ENCODE measurements at places on chromosomes 13 and 19.

GRCh38 chr13:108033800-108034707 lies 181.3 kb downstream of the LIG4 start:
- no peak for DNase-seq

DNA sequence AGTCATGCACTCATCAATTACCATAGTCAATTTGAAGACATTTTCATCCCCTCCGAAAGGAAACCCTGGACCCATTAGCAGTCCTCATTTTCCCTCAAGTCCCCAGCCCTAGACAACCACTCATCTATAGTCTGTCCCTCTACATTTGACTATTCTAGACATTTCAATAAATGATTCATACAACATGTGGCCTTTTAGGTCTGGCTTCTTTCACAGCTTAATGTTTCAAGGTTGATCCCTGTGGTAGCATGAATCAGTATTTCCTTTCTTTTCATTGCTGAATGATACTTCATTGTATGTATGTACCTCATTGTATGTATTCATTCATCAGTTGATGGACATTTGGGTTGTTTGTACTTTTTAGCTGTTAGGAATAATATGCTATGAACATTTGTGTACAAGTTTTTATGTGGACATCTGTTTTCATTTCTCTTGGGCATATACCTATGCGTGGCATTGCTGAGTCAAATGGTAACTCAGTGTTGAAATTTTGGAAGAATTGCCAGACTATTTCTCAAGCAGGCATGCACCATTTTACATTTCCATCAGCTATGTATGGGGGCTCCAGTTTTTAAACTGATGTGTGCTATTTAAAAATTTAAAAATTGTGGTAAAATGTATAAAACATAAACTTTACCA lies 18.4 kb downstream of the SPATA13 start:
- DNase-seq = no peak

GRCh38 chr13:90108547-90108946 lies 1238.9 kb upstream of the MIR17HG start:
- no peak for DNase-seq

DNA sequence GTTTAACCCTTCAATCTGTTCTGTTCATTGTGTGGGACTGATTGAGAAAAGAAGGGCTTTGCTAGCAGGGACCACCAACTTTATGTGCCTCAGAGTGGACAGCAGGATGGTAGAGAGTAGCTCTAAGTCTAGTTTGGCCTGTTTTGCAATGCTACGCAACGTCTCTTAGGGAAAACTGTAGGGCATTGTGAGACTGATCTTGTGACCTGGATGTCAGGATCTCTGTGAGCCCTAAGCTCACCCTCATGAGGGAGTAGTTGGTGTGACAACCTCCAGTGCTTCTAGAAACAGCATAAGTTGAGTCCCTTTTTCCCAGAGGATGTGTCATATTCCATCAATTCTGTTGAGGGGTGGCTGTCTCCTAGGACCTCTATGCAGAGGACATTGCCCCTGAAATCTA lies 9.5 kb upstream of the ZNF543 start:
- DNase-seq = no peak

- DNase-seq = no peak
These were observed 53.6 kb upstream of the ARHGEF7 start for GRCh38 chr13:111061358-111062045.

GRCh38 chr19:5024282-5024681 lies 55.4 kb downstream of the KDM4B start:
- DNase-seq = no peak

GRCh38 chr19:5492281-5492634 lies 37.0 kb downstream of the ZNRF4 start:
- no peak for DNase-seq

GRCh38 chr13:29920025-29920643 lies 69.7 kb upstream of the UBL3 start:
- no peak for DNase-seq

GRCh38 chr19:8610041-8610935 lies at the start of gene ADAMTS10:
Gene ADAMTS10 (minus strand): TSS chr19:8610715. CDS start chr19:8605710, 5,005 bp downstream.
- DNase-seq = no peak

- DNase-seq = no peak
These were observed 339.0 kb downstream of the DCT start for GRCh38 chr13:94140511-94140910.

- DNase-seq = no peak
These were observed 12.1 kb upstream of the DACH1 start for GRCh38 chr13:71879129-71879535.

GRCh38 chr19:44745341-44745831 lies 3.1 kb upstream of the BCL3 start:
- DNase-seq = no peak

DNA sequence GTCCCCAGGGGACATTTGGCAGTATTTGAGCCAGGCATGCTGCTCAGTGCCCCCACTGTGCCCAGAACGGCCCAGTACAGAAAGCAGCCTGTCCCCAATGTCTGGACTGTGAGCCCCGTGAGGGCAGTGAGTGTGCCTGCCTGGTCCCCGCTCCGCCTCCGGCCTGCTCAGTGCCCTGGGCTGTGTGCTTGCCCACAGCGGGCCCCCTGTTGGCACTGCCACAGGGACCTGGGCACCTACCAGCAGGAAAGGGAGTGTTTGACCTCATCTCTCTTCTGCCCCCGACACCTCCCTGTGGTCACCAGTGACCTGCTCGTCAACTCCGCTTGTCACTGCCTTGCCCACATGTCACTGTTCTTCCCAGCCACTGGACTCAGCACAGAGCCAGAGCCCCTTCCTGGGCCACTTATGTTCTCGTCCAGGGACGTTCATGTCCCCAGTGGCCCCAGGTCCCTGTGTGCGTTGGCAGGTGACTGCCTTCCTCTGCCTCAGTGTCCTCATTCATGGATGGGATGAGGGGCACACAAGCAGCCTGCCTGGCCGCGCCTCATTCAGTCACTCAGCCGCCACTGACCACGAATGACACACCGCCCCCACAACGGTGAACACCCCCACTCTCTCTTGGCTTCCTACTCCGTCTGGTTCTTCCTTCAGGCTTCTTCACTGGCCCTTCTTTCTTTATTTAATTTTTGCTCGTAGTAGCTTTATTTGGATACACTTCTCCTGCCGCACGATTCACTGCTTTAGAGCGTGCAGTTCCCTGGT lies 2.8 kb downstream of the FZR1 start:
- no peak for DNase-seq

Data from cortex of kidney (tissue), 1 donor.